Stimulated activated CD8-positive, alpha-beta memory T cell treated with anti-CD3 and anti-CD28 coated beads, Interleukin-15, amount 100 ng/mL, for 4 hours (primary cell): ENCODE measurements at places on chromosomes 3 and 15.

- DNase-seq: no peak
These were observed 86.5 kb downstream of the FRMD4B start for GRCh38 chr3:69299344-69299743.

DNA sequence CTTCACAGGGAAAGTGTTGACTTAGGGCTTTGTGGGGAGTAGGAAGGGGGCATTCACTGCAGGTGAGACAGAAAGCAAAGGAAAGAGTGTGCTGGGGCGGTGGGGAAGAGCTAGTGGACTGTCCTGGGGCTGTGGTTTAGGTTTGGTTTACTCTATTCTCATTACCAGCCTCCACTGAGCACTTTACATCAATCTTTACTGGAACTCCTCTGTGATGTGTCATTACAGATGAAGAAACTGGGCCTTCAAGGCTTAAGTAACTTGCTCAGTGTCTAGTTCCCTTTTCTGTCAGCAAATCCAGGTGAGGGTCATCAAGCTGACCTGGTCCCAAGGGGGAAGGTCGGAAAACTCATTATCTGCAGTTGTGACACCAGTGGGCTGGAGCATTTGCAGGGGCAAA, 120.2 kb upstream of the PFN2 start:
- DNase-seq: no peak

DNA sequence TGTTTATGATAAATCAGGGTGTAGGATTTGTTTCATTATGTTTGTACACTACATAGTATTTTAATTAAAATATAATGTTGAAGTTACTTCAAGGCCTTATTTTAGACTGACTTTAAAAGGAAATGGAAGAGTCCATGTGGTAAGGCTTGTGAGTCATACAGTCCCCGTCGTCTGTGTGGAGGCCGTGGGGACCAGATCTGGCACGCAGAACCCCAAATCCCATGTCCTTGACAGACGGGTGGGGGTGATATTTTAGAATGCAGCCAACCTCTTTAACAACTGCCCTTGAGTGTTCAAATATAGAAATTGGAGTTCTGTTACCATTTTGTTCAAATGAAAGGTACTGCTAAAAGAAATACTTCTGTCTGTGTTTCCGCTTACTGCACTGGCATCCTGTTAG, 35.8 kb downstream of the ABHD17C start:
- DNase-seq: no peak

DNA sequence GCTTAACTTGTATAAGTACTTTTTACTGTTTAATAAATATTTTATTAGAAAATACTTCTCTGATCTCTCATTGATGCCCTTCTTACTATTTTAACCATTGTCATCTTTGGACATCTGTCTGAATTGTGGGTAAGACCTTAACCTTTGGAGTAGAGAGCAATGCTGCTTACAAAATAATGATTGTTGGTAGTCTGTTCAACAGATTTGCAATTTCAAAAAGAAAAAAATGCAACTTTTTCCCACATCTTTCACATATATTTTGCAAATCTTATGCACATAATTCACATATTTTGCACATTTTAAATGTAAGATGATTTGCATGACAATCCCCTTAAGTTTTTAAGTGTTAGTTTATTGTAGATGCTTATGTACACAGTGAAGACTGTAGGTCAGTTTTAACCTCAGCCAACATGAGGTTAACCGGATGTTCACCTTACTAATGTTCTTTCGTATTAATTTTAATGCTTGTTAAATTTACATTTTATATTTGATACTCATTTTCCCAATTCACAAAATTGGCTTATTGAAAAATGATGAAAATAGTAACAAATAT, 16.7 kb downstream of the C3orf38 start:
- no peak for DNase-seq

DNA sequence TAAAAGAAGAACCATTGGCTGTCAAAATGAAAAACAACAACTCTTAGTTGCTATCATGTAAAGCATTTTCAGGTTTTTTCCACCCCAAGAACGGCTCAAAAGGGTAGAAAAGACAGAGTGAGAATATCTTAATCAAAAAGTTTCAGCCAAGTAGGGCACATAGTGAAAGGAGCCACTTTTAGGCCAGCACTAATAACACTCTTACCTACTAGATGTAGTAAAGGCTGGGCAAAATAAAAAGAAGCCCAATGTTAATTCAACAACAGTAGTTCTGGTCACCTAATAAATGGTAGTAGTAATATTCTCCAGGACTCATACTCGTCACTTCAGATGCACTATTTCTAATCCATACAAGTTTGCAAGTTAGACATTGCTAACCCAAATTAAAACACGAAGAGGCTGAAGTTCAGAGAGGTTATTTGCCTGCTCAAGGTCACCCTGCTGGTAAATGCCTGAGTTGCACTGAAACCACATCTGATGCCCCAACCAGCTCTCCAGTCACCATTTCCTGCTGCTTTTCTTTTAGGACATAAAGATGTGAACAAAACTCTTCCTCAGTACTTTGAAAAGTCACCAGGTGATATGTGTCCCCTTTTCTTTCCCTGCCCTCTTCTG, 7.5 kb downstream of the GOLIM4 start:
- DNase-seq: no peak

- peak; percentile 45 for DNase-seq
These were observed at the start of gene PPM1M for GRCh38 chr3:52245322-52246263. Gene PPM1M, plus strand, starts transcription at chr3:52245759. Its CDS starts 66 bp downstream, at chr3:52245825.

DNA sequence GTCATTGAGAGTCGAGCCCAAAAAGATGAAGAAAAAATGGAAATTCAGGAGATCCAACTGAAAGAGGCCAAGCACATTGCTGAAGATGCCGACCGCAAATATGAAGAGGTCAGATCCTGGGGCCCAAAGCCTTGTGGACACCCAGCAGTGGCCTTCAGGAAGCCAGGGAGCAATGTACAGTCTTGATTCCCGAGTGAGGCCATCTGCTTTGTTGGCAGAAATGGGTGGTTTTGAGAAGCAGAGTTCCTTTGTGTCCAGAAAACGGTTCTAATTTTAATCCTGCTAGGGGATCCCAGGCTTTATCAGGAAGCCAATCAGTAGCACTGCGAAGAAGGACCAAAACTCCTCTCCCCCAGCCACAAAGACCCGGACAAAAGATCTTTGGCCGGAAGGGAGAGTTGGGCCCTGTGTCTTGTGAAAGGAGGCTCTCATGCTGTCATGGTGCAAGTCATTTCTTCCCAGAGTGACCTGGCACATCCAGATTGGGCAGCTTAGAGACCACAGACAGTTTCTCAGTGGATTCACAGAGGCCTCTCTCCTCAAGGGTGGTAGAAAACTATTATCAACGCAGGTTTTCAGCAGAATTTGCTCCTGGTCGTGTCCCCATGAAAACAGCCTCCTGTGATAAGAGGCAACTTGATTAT, 17.1 kb downstream of the TPM1 start:
- DNase-seq: no peak

DNA sequence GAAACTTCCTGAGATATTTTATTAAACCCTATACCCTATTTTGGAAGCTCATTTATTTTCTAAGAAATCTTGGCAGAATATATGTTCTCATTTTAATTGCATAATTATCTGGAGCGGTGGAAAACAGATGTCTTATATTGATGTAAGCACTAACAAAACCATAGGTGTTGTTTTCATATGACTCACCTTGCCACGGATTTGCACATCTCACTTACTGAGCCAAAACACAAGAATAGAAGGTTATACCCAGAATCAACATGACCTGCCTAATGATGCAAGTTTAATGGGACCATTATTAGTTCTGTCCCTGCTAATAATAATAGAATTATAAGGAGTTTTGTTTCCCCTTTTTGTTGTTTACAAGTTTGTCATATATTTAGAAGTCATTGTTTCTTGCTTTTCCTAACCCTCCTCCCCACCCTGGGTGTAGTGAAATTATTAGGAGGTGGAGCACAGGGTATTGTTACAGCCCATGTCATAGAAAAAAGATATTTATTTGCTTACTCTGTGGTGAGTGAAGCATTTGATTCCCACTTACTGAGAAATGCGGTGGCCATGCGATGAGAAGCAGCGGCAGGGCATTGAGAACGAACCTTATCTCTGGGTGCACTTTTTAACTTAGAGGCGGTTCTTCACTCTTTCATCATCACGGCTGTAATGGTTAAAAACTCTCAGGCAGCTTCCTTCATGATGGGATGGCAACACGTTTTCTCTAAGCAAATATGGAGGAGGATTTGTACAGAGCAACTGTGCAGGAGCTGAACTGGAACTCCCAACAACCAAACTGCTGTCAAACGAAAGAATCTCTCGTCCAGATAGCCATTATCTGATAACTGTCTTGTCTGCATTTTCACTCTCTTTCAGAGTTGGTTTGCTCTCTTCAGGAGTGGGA, 521 bp downstream of the IL5RA start:
- no peak for DNase-seq

DNA sequence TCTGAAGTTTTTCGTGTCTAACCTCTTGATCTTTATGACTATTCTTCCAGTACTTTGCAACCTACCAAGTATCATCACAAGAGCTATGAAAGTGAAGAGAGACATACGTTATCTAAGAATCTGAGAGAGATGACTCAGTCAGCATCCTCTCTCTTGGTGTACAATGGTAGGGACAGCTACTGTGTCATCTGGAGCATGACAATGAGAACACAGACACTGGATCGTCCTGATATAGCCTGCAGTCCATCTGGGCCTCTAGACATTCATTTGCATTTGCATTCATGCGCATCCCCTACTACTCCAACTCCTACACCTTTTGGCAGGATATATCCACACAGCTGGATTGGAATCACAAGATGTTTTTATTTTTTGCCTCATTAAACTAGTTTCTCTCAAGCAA, 115.2 kb downstream of the PEX5L start:
- no peak for DNase-seq

DNA sequence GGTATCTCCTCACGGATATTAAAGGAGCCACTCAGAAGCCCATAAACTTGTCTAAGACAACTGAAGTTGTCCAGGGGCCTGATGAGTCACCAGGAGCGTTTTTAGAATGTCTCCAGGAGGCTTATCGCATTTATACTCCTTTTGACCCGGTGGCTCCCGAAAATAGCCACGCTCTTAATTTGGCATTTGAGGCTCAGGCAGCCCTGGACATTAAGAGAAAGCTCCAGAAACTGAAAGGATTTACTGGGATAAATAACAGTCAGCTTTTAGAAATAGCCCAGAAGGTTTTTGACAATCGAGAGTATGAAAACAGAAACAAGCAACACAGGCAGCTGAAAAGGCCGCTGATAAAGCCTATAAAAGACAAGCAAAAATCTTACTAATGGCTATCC, 4.1 kb downstream of the DET1 start:
- no peak for DNase-seq

DNA sequence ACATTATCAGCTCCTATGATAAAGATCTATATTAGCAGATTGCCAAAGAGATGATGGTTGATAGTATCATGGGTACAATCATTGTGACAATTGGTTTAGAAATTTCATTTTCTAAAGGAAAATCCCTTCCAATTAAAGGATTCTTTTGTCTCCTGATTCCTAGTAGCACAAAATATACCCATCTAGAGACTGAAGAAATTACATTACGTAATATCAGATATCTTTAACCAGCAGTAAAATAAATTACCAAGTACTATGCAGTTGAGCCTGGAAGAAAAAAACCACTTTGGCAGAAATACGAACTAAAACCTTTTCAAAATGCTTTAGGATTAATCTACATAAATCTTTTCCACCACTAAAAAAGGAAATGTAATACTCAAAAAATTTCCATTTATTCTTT, 35.6 kb upstream of the SHC4 start:
- no peak for DNase-seq

DNA sequence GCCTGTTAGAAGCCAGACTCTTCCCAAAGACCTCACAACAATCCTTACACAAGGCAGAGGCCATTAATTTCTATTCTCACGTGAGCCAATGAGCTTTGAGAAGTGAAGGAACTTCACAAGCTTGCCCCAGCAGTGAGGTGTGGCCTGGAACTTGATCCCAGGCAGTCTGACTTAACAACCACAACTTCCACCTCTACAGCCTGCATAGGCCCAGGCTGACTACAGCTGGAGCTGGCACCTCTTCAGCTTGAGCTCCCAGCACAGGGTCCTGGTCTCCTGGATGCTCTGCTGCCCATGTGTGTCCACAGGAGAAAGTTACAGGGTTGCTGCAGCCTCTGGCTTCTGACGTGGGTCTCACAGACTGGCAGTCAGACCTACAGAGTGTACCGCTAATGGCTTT, 111.0 kb downstream of the ERC2 start:
- no peak for DNase-seq

GRCh38 chr3:195129072-195129643, 141.8 kb downstream of the XXYLT1 start:
- DNase-seq: no peak

GRCh38 chr15:25059698-25060471, 105.1 kb downstream of the SNRPN start:
- DNase-seq: no peak

- DNase-seq: no peak
These were observed 48.3 kb upstream of the TIPARP start for GRCh38 chr3:156626104-156626503.

- DNase-seq: no peak
These were observed 315.4 kb downstream of the MCTP2 start for GRCh38 chr15:94546808-94547207.

DNA sequence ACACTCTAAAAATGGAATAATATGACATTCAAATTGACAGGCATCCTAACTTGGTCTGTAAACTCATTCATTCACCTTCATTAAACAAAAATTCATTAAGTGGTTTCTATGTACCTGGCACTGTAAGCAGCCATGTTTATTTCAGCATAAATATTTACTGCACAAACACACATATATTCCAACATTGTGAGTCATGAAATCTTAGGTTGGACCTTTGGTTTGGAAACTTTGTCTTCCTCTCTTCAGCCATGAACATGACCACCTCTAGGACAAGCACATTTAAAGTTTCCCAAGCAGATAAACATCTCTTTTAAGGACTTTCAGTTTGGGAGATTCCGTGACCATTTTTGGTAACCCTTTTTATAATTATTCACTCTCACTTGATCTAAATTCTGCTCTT, 131.8 kb downstream of the TPRG1 start:
- no peak for DNase-seq

GRCh38 chr3:9169956-9170850, 79.2 kb downstream of the SRGAP3 start:
- DNase-seq: no peak

DNA sequence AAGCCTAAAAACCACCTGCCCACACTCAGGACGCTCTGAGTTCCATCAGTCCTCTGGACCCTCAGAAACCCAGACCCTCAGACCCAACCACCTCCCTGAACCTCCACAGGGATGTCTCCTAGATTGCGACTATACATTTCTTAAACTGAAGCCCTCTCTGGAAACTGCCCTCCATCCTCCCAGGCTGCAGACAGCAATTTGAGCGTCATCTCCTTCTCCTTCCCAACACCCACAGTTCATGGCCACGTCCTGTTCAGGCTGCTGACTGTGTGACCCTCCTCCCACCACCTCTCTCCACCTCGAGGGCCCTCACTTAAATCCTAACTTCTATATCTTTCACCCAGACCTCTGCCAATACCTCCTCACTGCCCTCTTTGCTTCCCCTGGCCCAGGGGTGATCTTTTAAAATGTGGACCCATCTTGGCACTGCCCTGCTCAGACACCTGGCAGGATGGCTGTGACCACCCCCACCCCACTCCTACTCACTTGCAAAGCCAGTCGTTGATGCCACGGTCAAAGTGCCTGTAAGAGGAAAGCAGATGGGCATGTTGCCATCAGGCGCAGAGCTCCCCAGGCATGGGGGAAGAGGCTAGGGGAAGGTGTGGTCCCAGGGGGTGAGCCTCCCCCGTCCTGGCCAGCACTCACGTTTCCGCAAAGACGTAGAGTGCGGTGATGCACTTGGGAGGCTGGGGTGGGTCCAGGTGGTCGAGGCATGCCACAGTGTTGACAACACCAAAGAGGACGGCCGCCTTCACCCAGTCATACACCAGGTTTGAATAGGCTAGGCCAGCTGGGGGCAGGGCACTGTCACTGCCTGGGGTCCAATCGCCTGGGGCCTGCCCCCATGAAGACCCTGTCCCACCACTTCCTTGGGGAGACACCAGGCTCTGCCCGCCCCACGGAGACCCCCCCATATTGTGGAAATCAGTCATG, 6.0 kb downstream of the HHATL start:
- no peak for DNase-seq
